Muscle of arm (tissue), 14 donors: ENCODE measurements at places on chromosomes 2 and 18.

- no peak for DNase-seq
These were observed 15.4 kb upstream of the CAVIN2 start for GRCh38 chr2:191862156-191862775.

- DNase-seq, result no peak
These were observed 12.9 kb upstream of the PGAP1 start for GRCh38 chr2:196939371-196939770.

GRCh38 chr2:205771031-205771430 lies 88.7 kb downstream of the NRP2 start:
- no peak for DNase-seq

GRCh38 chr18:9570255-9570654 lies 44.1 kb downstream of the PPP4R1 start:
- DNase-seq, result no peak

GRCh38 chr2:112884869-112885505 lies 26.0 kb upstream of the IL37 start:
- DNase-seq, result no peak

- no peak for DNase-seq
These were observed 9.5 kb downstream of the SESTD1 start for GRCh38 chr2:179255129-179255528.

DNA sequence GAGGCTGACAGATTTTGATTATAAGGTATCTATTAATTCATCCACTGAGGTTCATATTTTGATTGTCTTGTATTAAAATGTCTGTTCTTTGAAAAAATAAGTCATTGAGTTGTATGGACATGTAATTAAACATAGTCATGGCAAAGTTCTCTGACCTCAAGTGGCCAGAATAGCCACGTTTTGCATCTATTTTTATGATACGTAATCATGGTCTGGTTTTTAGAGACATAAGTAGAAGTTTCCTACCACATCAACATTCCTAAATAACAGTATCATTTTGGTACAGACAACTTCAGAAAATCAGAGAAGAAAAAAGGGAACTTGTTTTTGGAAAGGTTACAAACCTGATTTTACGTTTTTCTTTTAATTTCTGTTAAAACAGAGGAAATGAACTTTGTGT lies 47.6 kb downstream of the COL5A2 start:
- DNase-seq, result no peak

- DNase-seq, result no peak
These were observed 70.5 kb downstream of the CACNB4 start for GRCh38 chr2:152028182-152028862.
